Brain (organoid and tissue), 16 donors: ENCODE measurements at places on chromosomes 13 and 19.

GRCh38 chr19:17576758-17577456 lies 21.5 kb downstream of the COLGALT1 start:
- no peak for DNase-seq

- no peak for DNase-seq
These were observed 14.6 kb downstream of the LSM4 start for GRCh38 chr19:18308051-18308947.

DNA sequence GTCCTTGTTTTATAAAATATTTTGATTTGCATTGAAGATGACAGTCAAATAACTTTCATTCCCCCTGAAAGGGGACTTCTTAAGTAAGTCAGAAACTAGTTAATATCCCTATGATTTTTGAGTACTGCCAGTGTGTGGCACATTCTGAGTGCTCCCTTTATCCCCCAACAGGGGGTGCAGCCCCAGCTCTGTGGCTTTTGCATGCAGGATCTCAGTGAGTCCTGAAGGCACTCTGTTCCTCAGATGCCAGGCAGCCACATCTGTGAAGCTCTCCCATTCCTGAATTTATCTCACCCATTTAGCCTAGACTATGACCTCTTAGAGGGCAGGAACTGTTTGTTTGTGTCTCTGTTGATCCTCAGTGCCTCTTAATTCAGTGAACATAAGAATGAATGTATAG lies 123.1 kb downstream of the CDK8 start:
- no peak for DNase-seq

- no peak for DNase-seq
These were observed 22.3 kb downstream of the PLEKHJ1 start for GRCh38 chr19:2213799-2214198.

DNA sequence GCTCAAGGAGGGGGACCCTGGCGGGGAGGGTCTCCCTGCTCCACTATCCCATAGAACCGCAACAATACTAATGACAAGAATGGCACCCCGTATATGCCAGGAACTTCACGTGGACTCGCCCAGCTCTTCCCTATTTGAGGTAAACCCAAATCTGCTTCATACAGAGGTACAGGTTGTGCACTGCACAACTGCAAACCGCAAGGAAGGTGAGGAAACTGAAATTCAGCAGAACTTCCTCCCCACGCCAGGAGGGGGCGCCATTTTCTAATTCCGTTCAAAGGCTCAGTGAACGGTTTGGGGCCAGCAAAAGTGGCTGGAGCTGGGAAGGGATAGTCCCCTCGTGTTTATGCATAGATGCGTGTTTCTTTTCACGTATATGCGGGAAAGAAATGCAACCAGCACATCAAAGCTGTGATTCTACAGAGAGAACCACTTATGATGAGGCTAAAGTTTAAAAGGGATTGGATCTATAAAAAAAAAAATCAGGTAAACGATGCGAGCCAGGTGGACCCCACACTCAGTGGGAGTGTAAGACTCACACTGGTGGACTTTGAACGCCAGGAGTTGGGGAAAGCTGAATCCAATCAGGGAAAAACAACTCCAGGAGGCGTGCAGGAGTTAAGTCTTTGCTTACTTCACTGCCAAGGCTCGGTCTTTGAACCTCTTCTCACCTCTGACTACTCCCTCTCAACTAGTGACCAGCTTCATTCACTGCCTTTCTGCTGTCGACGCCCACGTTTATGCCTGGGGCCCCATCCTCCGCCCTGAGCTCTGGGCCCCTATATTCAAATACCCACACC lies 20.3 kb downstream of the C19orf81 start:
- DNase-seq = peak; percentile 67

GRCh38 chr13:103044056-103044455 lies 22.2 kb downstream of the SLC10A2 start:
- DNase-seq = no peak

DNA sequence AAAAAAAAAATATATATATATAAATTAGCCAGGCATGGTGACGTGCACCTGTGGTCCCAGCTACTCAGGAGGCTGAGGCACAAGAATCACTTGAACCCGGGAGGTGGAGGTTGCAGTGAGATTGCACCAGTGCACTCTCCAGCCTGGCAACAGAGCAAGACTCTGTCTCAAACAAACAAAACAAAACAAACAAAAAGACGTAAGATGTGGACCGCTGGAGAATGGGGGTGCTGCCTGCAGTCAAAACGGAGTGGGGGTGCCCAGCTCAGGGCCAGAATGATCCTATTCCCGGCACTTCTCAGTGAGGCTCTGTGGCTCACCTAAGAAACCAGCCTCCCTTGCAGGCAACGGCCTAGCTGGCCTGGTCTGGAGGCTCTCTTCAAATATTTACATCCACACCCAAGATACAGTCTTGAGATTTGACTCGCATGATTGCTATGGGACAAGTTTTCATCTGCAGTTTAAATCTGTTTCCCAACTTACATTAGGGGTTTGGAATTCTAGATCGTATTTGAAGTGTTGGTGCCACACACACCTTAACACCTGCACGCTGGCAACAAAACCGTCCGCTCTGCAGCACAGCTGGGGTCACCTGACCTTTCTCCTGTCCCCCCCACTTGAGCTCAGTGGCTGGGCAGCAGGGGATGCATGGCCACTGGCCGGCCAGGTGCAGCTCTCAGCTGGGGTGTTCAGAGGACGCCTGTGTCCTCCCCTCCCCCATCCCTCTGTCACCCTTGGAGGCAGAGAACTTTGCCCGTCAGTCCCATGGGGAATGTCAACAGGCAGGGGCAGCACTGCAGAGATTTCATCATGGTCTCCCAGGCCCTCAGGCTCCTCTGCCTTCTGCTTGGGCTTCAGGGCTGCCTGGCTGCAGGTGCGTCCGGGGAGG lies at the start of gene F7:
F7 (plus strand) TSS at position 760 of the 889 bp plus-strand sequence; CDS start at position 811, 51 bp downstream.
- no peak for DNase-seq

GRCh38 chr19:17255150-17255621 lies 9.4 kb downstream of the USHBP1 start:
- DNase-seq = no peak

- no peak for DNase-seq
These were observed 35.4 kb downstream of the SLC10A2 start for GRCh38 chr13:103030776-103031175.

GRCh38 chr19:49340069-49340864 lies 5.1 kb downstream of the CD37 start:
- DNase-seq = peak; percentile 65

DNA sequence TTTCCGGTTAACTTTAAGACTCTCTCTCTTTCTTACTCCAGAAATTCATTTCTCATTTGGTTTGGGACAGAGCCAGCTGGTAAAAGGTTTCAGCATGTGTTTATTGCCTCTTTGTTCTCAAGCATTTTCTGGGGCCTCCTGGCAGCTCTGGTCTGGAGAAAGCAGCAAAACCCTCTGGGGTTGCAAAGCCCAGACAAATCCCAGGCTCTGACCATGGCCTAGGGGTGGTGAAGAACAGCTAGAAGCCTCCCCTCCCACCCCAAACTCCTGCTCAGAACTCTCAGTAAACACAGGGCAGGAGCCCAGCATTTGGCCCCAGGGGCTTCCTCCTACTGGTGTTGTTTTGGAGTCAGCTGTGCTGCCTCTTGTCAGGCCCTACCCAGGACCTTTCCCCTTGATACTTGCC lies 124.2 kb upstream of the SERP2 start:
- peak; percentile 45 for DNase-seq

DNA sequence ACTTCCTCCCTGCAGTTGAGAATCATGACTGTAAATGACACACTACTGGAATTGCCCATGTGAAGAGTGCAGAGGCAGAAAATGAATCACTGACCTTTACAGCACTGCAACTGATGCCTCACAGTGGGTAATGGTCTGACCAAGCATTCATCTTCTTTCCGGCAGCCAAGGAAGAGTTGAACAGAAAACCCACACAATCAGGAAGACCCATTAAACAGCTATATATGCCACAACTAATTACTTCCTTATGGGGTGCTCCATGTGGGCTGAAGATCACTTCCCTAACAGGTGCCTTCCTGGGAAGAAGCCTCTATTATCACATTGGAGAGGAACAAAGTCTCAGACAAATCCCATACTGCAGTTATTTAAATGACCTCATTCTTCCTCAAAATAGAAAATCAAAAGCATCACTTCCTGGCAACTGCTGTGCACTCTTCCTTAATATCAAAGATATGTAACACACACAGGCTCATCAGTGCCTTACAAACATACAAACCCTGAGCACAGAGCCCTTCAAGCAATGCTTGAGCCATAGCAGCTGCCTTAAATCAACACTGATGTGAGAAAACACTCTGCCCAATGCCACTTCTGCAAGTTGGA lies 45.8 kb downstream of the RUBCNL start:
- no peak for DNase-seq

- peak; percentile 78 for DNase-seq
These were observed at the start of gene NAT14 for GRCh38 chr19:55484593-55485438. Gene NAT14, plus strand, starts transcription at chr19:55485188. Its CDS starts 521 bp downstream, at chr19:55485709.

GRCh38 chr13:24625870-24626849 lies 54.0 kb upstream of the ATP12A start:
- DNase-seq = no peak

DNA sequence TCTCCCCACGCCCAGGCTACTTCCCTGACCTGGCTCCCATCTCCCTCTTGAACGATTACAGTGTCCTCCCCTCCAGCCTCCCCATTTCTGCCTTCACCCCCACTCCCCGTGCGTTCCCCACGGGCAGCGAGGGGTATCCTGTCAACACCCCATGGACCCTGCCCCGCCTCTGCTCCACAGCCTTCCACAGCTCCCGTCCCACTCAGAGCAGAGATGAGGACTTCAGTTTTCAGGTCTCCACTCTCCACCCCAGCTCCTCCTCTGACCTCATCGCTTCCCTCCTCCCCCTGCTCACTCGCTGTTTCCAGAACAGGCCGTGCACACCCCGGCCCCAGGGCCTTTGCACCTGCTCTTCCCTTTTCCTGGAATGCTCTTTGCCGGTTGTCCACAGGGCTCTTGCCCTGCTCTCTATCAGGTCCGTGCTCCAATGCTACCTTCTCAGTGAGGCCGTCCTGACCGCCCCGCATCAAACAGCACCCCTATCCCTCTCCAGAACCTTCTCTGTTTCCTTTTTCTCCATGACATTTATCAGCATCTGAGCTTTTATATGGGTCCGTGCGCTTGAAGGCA lies 15.0 kb downstream of the LRRC4B start:
- DNase-seq = no peak

DNA sequence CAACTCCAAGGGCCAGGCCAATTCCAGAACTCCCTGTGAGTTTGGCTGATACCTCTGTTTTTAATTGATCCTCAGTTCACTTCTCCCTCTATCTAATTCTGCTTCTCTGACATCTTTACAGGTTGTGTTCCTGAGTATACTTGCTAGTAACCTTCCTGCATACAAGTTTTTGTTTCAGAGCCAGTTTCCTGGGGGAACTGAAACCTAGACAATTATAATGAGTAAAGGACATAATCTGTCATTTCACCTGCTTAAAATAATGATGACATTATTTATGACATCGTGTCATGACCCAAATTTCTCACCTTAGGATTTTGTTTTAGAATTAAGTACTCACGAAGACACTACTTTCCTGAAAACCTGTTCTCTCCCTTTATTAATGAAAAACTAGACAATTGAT lies 12.5 kb upstream of the MYCBP2 start:
- DNase-seq = no peak

DNA sequence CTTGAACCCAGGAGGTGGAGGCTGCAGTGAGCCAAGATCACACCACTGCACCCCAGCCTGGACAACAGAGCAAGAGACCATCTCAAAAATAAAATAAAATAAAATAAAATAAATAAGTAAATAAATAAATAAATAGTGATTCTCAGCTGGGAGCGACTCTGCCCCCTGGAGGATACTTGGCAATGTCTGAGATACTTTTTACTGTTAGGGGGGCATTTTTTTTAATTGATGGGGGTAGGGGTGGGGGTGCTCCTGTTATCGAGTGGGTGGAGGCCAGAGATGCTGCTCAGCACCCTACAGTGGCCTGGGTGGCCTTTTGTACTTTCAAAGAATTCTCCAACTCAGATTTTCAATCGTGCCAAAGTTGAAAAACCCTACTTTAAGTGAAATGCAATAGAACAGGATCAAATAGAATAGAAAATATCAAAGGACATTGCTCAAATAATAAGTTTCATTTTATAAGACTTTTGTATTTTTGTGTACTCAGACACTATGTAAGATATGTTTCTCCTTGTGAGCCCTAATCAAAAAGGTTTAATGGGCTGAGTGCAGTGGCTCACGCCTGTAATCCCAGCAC lies 7.1 kb upstream of the CLPP start:
- no peak for DNase-seq

- DNase-seq = no peak
These were observed 126.6 kb downstream of the HS6ST3 start for GRCh38 chr13:96216543-96216942.

DNA sequence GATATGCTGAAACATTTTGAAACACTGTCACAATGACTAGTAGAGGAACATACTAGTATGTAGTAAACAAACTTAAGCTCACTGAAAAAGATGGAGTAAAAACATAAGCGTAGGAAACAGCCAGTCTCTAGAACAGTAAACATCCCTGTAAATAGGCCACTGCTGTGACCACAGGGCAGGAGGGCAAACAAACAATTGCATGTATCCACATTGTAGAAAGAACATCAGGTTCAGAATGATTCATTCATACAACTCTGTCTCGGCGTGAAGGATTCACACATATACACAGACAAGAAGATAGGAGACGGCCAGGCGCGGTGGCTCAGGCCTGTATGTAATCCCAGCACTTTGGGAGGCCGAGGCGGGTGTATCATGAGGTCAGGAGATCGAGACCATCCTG lies 390.1 kb downstream of the IRS2 start:
- DNase-seq = no peak

DNA sequence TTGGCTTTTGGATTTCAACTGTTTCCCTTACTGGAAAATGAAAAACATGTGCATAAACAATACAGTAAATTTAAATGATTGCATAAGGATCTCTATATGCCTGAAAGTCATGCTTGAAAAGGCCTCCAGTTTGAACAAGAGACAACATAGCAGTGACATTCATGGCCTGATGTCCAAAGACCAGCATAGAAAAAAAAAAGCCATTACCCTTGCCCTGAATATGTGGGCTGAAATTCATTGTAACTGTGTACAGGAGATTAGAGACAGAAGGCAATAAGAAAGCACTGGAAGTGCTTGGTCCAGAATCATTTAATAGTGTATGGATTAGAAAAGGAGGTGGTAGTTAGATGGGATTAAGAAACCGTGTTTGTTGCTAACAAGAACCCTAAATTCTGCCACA lies 15.4 kb downstream of the MIR17HG start:
- no peak for DNase-seq

DNA sequence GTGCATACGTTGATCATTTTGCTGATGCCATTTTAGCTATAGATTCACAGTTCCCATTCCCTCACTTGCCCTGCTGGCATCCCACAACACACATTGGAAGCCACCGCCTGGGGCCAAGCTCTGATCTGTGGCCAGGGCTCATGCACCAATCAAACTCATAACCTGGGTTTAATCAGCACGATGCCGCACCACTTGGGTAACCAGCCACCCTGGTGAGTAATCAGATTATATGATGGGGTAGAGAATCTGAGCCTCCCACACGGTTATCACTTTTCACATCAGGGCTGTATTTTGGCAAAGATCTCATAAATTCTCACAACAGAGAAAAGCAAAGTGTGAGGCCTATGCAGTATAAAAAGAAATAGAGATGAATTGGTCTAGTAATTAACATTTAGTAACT lies 66.0 kb upstream of the TNFRSF19 start:
- no peak for DNase-seq

GRCh38 chr19:12035220-12036172 lies at the start of gene ZNF433:
Gene ZNF433, minus strand, starts transcription at chr19:12035679. Its CDS starts 140 bp downstream, at chr19:12035539.
- DNase-seq = peak; percentile 97
